Activated gamma-delta T cell treated with Interleukin-2 at 50 U/mL for 16 hours (primary cell): ENCODE measurements at places on chromosomes 2 and 18.

GRCh38 chr2:205218056-205218455, 464.2 kb upstream of the NRP2 start:
- no peak for DNase-seq

GRCh38 chr2:39304200-39304599, 60.4 kb upstream of the CDKL4 start:
- DNase-seq = no peak

GRCh38 chr2:206379266-206379665, 64.1 kb upstream of the ADAM23 start:
- DNase-seq = no peak

DNA sequence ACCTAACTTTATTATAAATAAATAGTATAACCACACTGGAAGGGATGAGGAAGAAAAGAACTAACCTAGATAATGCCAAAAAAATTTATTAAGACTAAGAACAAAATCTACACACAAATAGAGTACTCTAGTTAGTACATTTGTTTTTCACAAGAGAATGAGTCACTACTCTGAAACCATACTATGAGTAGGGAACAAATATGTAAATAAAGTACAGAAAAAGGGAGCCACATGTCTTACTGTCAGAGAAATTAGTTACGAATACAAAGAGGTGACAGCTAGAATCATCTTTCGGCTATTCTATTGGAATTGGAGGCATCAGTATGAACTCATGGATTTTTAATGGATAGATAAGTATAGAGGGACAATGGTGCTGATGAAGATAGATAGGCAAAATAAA, 150.5 kb downstream of the COPS8 start:
- no peak for DNase-seq

- DNase-seq = peak; percentile 38
Observed at GRCh38 chr2:47272031-47272864, 117.1 kb upstream of the STPG4 start.

DNA sequence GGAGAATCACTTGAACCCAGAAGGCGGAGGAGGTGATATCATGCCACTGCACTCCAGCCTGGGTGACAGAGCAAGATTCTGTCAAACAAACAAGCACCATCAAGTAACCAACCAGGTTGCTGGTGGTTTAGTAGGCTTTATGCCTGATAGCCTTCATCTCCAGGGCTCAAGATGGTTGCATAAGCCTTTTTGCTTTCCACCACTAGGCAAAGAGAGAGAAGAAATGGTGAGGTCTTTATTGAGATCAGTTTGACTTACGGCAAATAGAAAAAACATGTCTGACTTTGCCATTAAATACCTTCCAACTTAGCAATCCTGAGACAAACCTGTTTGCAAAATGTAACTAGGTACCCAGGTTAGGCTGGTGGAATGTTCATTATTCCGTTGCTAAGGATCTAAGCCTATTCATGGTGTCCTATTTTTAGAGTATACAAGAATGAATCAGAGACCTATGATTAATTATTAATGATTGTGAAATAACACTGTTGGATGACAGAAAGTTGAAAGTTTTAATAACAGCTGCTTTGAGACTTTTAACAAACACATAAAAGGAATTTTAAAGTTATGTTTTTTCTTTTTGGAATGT, 53.5 kb upstream of the SLC38A11 start:
- no peak for DNase-seq

DNA sequence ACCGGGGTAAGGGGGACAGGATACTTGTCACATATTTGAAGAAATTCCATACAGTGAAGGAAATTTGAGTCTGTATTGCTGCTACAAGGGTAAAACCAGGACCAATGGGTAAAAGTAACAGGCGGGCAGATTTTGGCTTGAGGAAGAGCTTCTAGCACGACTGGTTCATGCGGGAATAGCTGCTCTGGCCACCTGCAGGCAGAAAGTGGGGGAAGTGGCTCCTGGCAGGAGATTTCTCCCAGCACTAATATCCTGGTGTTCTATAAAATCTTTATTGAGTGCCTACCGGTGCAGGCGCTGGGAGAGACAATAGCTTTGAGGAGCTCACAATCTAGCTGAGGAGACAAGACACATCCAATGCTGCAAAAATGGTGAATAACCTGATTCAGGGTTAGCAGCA, 198.5 kb downstream of the LOXHD1 start:
- no peak for DNase-seq

DNA sequence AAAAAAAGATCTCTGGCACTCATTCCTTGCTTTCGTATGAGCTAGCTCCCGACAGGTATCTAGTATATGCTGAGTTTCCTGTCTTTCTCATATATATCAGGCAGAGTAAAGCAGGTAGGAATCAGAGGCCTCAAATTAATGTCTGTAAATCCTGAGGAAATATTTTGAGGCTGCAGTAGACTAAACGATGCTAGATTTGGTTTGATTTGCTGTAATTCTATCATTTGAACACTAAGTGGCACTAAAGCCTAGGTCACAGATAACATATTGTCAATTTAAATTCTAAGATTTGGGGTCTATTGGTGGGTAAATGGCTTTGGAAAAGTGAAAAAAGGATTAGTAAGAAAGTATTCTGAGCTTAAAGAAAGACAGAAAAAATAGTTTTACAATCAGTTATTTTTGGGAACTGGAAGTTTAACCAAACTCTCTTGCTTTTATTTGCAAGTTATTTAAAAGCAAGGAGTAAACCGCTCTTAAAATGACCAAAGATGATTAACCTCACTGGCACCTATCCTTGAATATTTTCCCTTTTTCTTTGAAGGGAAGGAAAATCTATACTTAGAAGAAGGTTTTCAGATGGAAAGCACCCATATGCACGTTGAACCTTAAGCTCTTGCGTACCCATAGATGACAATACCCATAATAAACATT, 37.6 kb upstream of the SLC4A10 start:
- DNase-seq = no peak

DNA sequence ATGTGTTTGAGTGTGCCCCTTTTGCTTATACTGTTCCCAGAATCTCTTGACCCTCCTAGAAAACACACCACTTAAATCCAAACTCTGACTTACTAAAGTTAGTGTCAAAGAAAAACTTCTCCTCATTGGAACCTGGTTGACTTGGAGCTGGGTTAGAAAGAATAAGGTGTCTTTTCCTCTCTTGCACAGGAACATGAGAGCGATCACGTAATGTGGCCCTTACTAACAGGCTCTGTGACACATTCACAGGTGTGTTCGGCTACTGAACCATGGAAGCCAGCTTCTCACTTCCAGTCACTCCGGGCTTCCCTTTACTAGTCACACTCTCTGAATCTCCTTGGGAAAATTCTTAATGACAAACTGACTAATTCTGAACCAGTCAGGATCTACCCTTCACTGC, 5.4 kb upstream of the POU3F3 start:
- no peak for DNase-seq

DNA sequence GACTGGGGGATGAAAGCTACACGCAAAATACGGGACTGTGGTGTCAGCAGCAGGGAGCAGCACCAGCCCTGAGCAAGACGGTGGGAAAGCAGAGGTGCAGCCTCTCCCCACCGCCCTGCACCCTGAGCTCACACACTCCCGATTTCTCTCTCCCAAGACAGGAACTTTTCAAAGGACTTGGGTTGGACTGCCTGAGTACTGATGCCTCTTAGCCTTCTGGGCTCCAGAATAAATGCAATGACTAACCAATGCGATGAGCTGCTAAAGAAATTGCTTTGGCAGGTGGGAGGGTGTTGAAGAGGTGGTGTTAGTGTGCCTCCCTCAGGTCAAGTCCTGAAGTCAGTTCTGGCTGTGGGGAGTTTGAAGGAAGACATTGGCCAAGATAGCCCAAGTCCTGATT, 9.6 kb downstream of the TRIM54 start:
- no peak for DNase-seq

DNA sequence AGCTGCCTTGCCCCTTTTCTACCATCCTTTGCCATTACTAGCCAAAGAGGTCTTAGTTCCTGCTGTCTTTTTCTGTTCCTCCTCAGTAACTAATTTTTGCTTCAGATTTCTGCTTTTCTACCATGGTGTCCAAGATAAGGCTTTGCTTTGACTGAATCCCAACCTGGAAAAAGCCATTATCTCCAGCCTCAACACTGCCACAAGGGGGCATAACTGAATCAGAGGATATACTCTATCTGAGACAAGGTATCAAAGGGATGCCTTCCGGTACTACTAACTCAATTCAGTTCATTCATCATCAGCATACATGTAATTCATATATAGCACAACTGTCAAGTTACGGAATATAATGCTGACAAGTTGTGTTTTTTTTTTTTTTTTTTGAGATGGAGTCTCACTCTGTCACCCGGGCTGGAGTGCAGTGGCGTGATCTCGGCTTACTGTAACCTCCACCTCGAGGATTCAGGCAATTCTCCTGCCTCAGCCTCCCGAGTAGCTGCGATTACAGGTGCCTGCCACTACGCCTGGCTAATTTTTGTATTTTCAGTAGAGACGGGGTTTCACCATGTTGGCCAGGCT, 11.4 kb downstream of the OSGEPL1 start:
- DNase-seq = peak; percentile 23

DNA sequence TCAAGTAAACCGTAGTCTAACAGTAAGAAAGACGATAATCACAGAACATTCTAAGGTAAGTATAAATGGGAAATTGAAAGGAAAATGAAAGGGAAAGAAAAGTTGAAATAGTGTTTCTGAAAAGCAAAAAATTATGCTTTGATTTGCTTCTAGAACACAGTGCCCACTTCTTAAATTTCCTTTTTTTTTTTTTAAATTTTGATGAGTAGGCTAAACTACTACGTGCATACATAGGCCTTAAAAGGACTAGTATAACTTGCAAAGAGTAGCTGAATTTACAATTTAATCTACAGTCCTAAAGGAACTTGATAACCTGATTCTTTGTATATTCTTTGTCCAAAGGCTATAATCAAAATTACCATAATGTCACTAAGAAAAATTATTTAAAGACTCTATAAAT, 325.3 kb downstream of the PAX3 start:
- DNase-seq = no peak

GRCh38 chr2:55616551-55617174, 759 bp downstream of the PPP4R3B start:
- DNase-seq = peak; percentile 25

GRCh38 chr2:226398580-226398979, 401.0 kb downstream of the IRS1 start:
- no peak for DNase-seq

- no peak for DNase-seq
Observed at GRCh38 chr18:7485616-7486015, 81.5 kb upstream of the PTPRM start.

GRCh38 chr2:120591572-120591971, 144.1 kb upstream of the GLI2 start:
- no peak for DNase-seq

GRCh38 chr18:9001209-9001608, 101.3 kb upstream of the NDUFV2 start:
- no peak for DNase-seq

GRCh38 chr2:159895258-159896065, 97.5 kb upstream of the CD302 start:
- DNase-seq = no peak

- DNase-seq = no peak
Observed at GRCh38 chr2:138132108-138132507, 167.8 kb downstream of the HNMT start.

DNA sequence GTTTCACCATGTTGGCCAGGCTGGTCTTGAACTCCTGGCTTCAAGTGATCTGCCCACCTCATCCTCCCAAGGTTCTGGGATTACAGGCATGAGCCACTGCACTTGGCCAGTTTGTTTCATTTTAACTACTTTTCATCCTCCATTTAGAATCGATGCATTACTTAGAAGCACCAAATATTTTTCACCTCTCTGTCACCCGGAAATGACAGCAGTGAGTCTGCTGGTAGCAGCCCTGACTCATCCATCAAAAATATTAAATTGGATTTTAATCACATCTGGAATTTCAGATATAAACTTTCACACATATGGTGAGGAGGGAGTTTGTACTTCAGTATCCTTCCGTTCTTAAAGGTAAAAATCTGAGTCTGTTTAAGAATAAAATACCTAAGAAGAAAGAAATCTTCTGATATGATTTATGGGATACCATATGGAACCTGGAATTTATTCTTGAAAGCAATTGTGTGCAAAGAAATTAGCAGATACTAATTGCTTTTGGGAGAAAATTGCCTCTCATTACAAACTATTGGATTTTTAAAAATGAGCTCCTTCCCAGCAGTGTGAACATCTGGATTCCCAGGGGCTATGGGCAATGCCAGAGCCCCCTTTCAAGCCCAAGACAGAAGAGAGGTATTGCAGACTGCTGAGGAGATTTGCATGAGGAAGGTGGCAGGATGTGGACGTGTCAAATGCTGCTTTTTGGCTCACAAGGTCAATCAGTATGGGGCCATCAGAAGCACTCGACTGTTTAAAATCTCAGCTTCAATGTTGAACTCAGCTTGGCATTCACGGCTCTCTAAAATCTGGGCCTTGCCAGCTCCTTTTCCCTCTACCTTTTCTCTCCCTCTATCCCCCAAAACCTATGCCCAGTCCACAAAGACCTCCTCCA, 279.5 kb upstream of the SIX2 start:
- no peak for DNase-seq

- no peak for DNase-seq
Observed at GRCh38 chr18:30376515-30376914, 666.0 kb downstream of the DSC3 start.

DNA sequence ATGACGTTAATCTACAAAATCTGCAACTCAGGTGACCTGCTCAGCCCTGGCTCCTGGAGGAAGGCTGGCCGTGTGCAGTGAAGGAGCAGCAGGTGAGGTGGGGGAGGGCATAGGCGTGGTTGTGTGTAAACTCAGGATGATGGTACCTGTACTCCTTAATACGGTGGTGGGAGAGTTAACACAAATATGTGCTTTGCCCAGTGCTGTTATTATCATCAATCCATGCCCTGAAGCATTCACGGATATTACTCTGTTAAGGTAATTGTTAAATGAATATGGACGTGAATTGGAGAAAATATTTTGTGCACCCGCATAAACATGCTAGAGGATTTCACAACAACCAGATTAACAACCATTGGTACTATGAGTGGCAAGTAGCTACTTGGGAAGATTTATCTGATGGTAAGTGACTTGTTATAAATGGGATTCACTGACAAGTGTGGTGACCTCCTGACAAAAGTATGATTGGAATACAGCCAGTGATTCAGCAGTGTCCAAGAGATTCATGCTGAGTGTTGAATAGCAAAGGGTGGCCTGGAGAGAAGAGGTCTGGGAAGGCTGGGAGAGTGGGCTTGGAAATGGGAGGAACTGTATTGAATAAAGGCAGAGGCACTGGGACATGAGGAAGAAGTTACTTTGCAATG, 194.1 kb downstream of the TPGS2 start:
- DNase-seq = no peak

DNA sequence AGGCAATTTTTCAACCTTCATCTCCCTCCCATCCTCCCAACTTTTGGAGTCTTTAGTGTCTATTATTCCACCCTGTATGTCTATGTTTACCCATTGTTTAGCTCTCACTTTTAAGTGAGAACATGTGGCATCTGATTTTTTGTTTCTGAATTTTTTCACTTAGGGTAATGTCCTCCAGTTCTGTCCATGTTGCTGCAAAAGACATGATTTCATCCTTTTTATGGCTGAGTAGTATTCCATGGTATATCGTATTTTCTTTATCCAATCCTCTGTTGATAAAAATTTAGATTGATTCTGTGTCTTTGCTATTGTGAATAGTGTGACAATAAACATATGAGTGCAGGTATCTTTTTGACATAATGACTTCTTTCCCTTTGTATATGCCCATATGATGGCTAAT, 48.2 kb downstream of the G6PC2 start:
- no peak for DNase-seq

GRCh38 chr2:33333433-33333832, 143.0 kb upstream of the RASGRP3 start:
- DNase-seq = no peak

- no peak for DNase-seq
Observed at GRCh38 chr2:113038291-113038690, 14.4 kb downstream of the IL36B start.
